Fibroblast of the aortic adventitia (primary cell): ENCODE measurements at places on chromosomes 2 and 18.
A peak's percentile ranks its signal among the peaks of the same experiment; 100 is the strongest.

- peak; percentile 52 for DNase-seq
These were observed 69.8 kb upstream of the CDKL4 start for GRCh38 chr2:39313575-39313974.

DNA sequence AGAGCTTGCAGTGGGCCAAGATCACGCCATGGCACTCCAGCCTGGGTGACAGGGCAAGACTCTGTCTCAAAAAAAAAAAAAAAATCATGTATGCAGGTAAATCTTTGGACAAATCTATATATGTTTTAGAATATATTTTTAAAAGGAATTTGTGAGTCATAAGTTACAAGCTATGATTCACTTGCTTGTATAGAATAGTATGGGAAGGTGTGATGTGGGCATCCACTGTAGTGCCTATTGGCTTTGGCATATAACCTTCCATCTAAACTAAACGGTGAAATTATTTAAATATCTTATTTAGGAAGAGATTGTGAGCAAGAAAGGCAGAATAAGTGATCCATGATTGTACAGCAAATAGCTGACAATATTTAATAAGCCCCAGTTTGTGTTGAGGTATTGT, 261.1 kb downstream of the GALNT13 start:
- DNase-seq = no peak

GRCh38 chr2:197502685-197503084, 2.5 kb downstream of the HSPE1 start:
- DNase-seq = no peak

DNA sequence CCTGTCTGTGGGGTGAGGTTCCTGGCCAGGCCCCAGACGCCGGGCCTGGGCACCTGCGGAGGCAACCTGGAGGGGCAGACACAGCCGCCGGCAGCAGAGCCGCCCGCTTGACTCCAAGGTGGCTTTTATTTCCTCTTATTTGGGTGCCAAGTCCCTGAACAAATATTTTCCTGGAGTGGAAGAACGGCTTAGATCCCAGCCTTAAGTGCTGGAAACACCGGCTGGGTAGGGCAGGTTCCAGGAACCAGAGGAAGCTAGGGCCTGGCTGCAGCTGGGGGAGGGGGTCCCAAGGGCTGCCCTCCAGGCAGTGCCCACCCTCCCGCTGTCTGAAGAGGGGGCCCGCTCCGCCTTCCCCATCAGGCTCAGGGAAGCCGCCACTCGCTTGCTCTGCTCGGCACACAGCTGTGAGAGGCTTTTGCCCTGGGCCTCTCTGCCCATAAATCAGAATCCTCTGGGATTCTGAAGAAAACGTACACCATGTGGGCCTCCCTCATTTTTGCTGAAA, 28.2 kb downstream of the SDC1 start:
- no peak for DNase-seq
